Left lung (tissue), 14 donors: ENCODE measurements at places on chromosomes 6 and 20. TPM values are rescaled to one million over a fixed set of nuclear protein-coding genes. Genes with fewer than 3 reads are reported as not detected.
A peak's percentile ranks its signal among the peaks of the same experiment; 100 is the strongest.

DNA sequence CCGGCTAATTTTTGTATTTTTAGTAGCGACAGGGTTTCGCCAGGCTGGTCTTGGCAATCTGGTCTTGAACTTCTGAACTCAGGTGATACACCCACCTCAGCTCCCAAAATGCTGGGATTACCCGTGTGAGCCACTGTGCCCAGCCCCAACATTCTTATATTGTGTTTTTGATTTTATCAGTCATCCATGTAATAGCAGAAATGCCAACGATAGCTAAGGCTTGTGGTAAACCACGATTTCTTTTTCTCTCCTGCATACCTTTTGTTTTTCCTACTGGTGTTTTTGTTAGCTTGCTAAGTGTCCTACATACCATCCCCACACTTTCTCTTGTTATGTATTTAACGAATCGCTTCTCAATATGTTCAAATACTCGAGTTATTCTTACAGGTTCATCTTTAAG lies 12.1 kb downstream of the PHACTR2 start:
- no peak for DNase-seq

- peak; percentile 78 for DNase-seq
Observed at GRCh38 chr6:52286798-52287432, 2.4 kb upstream of the MCM3 start.

MEP1A gene
- not detected for total RNA-seq

DNA sequence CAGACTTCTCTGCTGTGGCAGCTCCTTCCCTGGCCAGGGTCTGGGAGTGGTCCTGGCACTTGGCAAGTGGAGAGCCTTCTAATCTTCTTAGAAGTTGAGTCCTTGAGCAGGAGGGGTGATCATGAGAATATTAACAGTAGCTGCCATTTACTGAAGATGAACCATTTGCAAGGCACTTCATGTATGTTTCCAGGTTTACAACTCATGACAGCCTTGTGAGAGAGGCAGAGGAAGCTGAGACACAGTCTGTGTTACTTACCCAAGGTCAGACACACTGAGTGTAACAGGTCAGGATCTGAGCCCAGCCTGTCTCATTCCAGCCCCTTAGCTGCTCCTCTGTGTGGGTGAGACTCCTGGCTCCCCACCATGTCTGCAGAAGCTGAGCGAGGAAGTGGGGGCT lies 45.5 kb upstream of the SRF start:
- no peak for DNase-seq

TMEM74B gene
- 4.0 TPM for total RNA-seq

SIRPB1 gene
- total RNA-seq, result 57.9 TPM

DNA sequence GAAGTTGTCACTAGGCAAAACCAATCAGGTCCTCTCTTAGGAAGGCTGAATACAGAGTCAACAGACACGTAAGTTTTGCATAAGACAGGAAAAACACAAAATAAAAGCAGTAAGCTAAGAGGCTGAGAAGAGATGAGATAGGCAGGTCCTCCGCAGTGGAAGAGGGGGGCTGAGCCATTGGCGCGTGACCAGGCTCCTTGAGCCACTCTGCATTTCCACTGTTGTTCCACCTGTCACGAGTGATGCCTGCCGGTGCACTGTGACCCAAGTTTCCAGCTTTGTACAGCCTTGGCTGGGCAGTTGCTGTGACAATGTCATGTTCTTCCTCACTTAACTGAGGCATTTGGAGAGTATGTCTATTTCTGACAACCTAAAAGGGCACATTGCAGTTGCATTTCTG lies 58.6 kb downstream of the NUDT3 start:
- no peak for DNase-seq

DNA sequence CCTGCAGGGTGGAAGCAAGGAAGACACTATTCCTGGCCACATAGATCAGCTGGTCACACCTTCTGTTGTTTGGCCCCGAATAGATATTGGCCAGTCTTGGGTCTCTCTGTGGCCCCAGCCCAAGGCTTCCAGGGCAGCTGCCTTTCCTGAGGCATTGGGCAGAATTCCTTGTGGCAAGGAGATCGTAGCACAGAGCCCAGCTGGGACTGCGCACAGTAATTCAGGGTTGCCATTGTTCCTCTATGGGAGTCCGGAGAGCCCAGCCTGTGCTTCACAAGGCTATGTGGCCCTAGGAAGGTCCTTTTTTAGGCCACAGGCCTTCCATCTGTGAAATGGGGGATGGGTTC lies 6.9 kb downstream of the SGK2 start:
- no peak for DNase-seq

TPD52L1 gene
- total RNA-seq, result 17.4 TPM

DNA sequence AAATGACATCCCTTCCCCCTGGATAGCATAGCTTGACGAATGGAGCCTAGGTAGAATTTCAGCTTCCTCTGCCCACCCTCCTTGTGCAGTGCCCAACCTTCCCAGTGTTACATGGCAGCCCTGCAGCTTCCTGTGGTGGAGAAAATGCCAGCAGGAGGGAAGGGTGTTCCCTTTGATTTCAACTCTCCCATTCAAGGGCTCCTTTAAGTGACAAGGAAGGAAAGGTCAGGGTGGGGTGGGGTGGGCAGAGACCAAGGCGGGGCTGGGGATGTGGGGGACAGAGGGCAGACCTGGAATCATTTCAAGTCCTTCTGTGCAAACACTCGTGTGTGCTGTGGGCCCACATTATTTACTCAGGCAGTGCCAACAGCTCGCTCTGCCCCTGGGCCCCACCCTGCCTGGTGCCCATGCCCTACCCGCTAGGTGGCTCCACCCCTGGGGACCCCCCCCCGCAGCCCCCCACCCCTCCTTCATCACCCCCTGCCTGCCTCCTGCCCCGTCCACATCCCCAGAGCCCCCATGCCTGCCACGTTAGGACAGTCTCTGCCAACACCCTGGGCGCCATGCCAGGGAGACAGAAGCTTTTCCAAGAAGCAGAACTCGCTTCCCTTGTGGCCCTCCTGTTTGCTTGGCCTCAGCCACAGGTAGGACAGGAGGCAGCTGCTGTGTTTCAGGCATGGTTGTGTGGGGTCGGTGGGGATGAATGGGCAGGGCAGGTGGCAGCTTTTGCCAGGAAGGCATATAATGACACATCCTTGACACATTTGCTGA lies 9.4 kb downstream of the SPDEF start:
- DNase-seq, result no peak

DNA sequence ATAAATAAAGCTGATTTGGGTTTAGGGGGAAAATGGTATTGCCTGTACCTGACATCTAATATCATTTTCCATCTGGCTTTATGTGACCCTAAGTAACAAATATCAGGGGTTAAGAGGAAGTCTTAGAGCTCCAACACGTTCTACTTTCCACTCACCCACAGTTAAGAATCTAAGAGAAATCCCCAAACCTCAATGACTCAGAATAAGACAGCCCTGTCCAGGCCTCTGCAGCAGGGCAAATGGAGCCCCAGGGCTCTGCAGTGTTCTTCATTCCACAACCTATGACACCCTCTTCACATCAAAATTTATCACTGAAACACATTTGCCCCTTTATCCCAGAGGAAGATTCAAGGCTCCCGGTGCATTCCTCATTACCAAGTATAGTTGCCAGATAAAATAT lies 20.3 kb upstream of the TENT5A start:
- no peak for DNase-seq

CASS4 gene
- 28.1 TPM for total RNA-seq

DNA sequence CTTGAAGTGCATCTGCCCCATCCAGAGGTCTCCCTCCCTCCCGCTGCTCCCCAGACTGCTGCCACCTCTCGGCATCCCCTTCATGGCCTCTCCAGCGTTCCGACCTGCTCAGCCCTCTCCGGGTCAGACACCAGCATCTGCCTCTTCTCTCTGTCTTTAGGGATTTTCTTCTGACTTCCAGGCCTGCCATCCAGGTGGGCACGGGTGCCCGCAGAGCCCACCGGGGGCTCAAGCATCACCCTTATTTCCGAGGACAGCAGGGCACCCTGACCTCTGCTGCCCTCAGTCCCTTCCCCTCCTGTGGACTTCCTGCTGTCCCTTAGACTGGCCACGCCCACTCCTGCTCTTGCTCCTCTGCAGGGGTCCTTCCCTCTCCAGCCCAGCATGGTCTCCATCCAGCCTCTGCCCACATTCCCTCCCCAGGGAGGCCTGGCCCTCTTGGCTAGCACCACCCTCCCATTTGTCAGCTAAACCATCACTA lies 3.3 kb downstream of the NPEPL1 start:
- DNase-seq, result no peak

GRCh38 chr20:34781220-34781619 lies 44.2 kb downstream of the NCOA6 start:
- DNase-seq, result no peak

PPP1R14C gene
- 33.6 TPM for total RNA-seq

- DNase-seq, result no peak
Observed at GRCh38 chr6:136608991-136609390, 58.8 kb upstream of the MAP7 start.

GRCh38 chr20:46683668-46683938 lies 5.6 kb downstream of the TP53RK start:
- no peak for DNase-seq

PHF3 gene
- total RNA-seq, result 44.5 TPM

THEMIS gene
- 2.6 TPM for total RNA-seq

GRCh38 chr6:113856625-113857555 lies at the start of gene MARCKS:
Gene MARCKS (plus strand): TSS chr6:113857345. CDS start chr6:113857746, 401 bp downstream.
- DNase-seq, result peak; percentile 92

DNA sequence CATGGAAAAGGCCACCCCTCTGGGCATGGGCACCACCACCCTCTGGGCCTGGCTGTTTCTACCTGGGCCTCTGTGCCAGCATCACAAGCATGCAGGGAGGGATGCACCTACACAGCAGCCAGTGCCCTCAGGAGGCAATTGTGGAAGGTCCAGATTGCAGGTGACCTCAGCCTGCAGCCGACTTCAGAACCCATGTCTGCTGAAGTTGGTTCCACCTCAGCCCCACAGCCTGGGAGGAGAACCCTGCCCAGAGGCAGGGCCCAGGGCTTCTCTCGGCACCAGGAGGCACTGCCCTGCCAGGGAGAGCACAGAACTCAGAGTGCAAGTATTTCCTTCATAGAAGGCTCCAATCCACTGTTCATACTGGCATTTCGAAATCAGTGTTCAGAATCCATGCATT lies 149.8 kb downstream of the TTLL2 start:
- DNase-seq, result no peak

GRCh38 chr6:37381579-37381978 lies 27.8 kb downstream of the RNF8 start:
- peak; percentile 40 for DNase-seq

C20orf141 gene
- total RNA-seq, result not detected

DNA sequence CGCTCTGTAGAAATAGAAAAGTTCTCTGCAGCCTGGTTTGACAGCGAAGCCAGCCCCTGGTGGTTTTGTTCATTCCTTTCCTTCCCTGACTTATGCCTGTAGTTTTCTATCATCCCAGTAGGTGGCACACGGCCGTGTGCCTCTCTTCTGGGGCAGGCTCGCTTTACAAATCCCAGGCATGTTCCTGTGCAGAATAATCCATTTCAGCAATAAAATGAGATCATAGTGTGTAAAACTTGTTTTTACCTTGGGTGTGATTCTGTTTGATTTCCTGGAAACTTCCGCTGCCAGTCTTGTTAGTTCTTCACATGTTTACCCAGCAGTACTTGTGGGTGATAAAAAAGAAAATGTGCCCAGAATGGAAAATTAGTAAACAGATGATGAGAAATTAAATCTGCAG lies 7.4 kb upstream of the INSM1 start:
- DNase-seq, result peak; percentile 74

DNA sequence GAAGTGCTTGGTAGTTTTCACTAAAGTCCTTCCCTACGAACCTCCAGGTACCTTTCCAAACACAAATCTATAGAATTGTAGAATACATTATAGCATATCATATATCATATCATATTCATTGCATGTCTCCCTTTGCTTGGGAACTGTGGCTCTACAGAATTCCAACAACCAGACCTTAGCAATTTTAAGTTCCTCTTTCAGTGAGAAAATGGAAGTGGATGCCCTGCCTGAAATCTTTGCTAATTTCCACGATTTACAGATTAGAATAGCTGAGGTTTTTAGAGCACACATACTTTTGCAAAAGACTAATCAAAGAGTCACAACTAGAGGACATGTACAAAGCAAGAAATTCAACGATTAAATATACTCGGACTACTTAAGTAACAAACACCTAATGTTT lies 78.6 kb downstream of the TNFRSF21 start:
- DNase-seq, result no peak
